ENCODE measurements at places on chromosomes 16 and 17.
A peak's percentile ranks its signal among the peaks of the same experiment; 100 is the strongest.

- no peak for DNase-seq
Observed at GRCh38 chr16:19393226-19394111, 24.2 kb upstream of the TMC5 start.

DNA sequence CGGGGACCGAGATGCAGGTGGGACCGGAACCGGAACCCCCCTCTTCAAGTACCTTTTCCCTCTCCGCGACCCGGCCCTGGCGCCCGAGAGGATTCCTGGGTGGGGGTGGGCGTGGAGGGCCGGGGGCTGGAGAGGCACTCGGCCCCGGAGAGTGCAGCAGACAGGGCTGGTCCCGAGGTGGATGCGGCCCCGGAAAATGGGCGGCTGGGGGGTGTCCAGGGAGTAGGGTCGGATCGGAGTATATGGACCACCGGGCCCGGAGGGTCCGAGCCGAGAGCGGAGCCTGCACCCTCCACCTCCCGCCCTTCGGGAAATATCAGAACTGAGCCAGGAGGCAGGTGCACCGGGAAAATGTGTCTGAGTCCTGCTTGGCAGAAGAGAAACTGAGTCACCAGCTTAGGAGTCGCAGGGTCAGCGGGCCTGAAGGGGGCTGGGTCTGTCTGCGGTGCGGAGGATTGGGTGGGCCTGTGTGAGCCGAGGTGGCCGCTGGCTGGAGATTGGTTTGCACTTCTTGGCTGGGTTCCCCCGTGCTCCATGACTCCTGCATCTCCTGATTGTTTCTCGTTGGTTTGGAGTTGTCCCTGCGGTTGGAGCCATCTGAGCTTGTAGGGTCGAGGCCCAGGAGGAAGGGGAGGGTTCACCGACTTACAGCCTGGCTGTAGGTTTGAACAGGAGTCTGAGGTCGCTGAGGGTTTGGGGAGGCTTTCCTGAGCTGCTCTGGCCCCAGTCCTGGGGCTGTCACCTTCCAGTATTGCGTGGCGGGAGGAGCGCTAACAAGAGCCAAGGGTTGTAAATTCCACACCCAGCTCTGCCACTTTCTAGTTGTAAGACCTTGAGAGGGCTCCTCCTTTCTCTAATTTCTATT is 518 bp downstream of the SH2B1 start:
- no peak for DNase-seq

GRCh38 chr16:73062001-73062616 is 14.2 kb upstream of the ZFHX3 start:
- no peak for DNase-seq

DNA sequence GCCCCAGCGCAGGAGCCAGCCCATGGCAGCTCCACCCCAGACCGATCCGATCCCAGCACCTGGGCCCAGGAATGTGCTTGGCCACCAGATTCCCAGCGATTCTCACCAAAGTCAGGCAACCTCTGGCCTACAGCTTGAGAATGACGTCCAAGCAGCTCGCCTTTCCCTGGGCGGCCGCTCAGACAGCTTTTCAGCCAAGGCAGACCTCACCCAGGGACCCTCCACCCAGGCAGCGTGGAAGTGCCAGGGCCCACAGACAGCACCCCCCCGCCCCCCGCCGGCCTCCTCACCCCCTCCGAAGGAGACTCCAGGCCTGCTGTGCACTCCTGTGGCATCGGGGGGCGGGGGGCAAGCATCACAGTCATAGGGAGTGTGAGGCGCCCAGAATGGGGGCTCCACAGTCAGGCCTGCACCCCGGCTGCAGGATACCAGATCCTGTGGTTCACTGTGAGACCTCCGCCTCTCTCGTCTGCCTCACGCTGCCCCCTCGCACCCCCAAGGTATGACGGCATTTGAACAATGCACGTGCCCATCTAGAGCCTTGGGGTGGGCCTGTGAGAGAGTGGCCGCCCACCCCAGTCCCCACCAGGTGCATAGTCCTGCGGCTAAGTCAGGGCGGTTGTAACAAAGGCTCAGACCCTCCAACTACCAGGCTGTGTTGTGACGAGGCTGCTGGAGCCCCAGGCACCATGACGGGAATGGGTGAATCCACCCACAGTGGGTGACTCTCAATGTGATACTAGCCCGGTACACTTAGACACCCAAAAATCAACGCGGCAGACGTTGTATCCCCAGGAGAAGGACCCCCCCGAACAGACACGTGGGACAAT is 6.0 kb downstream of the CEP295NL start:
- DNase-seq = no peak

GRCh38 chr17:31078290-31078689 is 16.5 kb upstream of the NF1 start:
- no peak for DNase-seq

- DNase-seq = no peak
Observed at GRCh38 chr16:31298958-31299357, 39.2 kb downstream of the ITGAM start.

DNA sequence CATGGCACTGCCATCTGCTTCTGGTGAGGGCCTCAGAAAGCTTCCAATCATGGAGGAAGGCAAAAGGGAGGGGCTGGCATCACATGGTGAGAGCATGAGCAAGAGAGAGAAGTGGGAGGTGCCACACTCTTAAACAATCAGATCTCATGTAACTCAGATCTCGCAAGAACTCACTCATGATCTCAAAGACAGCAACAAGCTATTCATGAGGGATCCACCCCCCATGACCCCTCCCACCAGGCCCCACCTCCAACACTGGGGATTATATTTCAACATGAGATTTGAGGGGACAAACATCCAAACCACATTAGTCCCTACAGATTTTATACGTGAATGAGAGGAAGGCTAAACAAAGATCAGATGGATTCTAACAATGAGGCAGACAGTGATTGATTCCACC is 8.9 kb upstream of the TMEM132E start:
- DNase-seq = no peak

DNA sequence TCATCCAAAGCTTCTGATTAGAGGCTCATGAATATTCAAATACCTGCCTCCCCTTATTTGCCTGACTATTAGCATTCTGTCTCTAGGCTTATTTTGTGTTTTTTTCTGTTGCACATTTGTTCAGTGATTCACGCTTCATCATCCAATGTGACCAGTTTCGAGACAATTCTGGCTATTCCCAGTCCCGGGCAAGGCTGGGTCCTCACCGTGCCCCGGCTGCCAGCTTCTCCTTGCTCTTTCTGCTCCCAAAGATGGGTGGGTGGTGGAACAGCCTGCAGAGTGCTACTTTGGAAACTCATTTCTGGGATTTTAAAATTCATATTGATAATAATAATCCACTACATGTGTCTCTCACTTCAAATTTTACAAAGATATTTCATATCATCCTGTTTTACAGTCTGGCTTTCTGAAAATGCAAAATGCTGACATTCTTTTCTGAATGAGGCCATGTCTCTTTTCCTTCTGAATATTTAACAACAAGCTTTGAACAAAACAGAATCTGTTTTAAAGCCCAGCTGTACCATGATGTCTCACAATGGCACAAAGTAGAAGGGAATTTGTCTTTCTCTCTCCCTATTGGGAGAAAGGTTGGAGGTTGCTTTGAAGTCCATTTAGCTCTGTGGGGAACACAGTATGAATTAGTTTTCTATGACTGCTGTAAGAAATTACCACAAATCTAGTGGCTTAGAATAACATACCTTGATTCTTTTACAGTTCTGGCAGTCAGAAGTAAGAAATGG is 116.9 kb upstream of the CDH13 start:
- no peak for DNase-seq

- DNase-seq = no peak
Observed at GRCh38 chr16:71288570-71288889, 672 bp downstream of the CMTR2 start.

DNA sequence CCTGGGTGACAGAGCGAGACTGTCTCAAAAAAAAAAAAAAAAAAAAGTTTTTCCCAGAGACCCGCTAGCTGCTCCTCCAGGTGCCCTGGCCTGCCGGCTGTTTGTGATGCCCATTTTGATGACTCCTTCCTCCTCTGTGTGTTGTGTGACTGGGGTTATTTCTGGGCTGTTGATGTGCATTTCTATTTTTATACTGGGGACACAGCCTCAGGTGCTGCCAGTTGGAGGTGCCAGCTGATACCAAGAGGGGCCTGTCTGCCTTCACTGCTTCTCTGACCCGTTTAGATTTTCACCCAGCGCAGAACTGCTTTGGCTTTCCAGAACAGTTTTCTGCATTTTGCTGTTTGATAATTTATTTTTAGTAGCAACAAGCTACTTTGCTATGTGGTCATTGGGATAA is 6.7 kb downstream of the PLA2G15 start:
- DNase-seq = no peak

DNA sequence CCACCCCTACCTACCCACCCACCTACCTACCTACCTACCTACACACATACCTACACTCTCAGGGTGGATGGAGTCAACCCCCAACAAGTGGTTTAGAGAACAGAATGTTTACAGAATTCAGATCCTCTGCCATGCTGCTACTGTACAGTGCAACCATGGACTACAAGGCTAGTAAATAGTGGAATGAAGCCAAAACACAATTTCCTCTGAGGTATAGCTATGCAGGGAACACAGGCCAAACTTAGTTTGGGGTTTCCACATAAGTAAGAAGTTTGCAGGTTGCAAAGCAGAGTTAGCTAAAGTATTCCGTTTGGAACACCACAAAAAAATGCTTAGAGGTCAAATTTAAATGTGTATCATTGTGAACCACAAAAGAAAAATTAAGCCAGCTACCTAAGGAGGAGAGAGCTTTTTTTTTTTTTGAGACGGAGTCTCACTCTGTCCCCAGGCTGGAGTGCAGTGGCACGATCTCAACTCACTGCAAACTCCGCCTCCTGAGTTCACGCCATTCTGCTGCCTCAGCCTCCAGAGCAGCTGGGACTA is 2.7 kb upstream of the AP1G1 start:
- DNase-seq = no peak

DNA sequence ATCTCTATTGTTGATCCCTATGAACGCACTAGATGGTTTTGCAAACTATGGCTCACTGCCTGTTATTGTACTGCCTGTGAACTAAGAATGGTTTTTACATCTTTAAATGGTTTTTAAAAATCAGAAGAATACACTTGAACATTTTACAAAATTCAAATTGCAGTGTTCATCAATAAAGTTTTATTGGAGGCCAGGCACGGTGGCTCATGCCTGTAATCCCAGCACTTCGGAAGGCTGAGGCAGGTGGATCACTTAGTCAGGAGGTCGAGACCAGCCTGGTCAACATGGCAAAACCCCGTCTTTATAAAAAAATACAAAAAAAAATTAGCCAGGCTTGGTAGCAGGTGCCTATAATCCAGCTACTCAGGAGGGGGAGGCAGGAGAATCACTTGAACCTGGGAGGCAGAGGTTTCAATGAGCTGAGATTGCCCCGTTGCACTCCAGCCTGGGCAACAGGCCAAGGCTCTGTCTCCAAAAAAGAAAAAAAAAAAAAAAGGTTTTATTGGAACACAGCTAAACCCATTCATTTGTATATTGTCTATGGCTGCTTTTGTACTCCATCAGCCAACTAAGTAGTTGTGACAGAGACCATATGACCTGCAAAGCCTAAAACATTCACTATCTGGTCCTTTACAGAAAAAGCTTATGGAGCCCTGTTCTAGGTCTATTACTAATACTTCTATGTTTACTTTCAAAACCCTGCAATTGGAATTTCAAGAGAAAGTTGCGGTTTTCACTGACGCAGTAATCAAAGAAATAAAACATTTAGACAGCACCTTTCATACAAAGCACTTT is 18.9 kb downstream of the IKZF3 start:
- DNase-seq = no peak

DNA sequence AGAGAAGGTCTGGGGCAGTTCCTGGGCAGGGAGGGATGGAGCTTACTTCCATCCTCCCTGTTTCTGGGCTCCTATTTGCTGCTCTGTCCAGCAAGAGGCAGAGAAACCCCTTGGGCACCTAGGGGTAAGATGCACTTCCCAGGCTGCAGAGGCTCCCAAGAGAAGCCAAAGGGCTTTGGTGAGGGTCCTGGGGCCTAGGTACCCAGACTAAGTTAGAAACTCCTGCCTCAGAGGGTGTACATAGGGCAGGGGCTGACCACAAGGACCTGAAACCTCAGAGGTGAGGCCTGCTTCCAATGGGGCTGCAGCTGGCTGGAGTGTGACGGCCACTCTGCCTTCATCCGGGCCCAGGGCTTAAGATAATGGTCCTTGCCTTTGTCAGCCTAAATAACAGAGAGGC is 1.6 kb upstream of the ARMC7 start:
- DNase-seq = no peak

- DNase-seq = no peak
Observed at GRCh38 chr16:72073560-72074230, 10.7 kb downstream of the HPR start.

DNA sequence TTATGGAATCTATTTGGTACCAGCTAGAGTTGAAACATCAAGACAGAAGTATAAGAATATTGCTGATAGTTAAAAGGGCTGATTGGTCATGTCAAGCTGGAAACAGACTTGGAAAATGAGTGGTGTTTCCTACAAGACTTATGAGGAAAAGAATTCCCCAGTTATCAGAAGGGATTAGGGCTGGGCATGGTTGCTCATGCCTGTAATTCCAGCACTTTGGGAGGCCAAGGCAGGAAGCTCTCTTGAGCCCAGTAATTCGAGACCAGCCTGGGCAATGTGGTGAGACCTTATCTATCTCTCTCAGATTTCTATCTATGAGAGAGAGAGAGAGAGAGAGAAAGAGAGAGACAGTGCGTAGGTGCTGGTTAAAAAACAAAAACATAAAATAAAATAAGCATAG is 139.5 kb upstream of the PMFBP1 start:
- no peak for DNase-seq

DNA sequence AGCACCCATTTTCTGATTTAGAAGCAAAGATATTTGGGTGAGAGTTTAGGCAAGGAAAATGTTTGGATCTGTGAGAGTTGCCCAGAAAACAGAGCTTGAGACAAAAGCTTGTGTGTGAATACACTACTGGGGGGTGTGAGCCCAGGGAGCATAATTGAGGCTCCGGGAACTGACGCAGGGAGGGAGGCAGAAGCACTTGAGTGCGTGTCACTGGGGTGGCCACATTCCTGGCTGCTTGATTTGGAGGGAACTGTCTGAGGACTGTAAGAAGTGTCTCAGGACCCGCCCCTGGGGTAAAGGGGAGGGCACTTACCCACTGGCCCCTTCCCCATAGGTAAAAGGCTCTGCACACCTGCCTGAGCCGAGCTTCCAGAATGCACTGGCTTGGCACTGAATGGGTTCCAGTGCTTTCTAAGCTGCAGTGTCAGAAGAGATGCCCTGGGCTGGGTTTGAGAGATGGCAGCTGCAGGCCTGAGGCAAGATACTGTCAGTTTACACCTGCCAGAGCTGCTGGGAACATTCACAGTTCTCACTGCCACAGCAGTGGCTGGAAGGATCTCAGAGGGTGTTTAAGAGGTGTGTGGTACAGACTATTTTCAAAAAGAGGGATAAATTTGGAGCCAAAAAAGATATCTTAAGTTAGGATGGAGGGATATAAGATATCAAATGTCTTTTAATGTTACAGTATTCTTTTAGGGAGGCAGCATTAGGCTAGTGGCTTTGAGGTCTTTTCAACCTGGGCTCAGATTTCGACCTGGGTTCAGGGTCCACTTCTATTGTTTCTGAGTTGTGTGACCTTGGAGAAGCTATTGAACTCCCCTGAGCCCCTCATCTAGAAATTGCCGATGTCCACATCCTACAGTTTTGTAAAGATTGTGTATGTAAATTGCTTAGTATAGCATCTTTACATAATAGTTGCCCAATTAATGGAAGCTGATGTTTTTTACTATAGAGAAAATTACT is 6.9 kb upstream of the TEX2 start:
- DNase-seq = no peak

- DNase-seq = peak; percentile 38
Observed at GRCh38 chr17:78974635-78975591, 4.8 kb downstream of the LGALS3BP start.

- peak; percentile 53 for DNase-seq
Observed at GRCh38 chr17:74271281-74271680, 2.8 kb upstream of the DNAI2 start.
